Islet precursor cell (in vitro differentiated cells): ENCODE measurements at places on chromosomes 5 and 9.

DNA sequence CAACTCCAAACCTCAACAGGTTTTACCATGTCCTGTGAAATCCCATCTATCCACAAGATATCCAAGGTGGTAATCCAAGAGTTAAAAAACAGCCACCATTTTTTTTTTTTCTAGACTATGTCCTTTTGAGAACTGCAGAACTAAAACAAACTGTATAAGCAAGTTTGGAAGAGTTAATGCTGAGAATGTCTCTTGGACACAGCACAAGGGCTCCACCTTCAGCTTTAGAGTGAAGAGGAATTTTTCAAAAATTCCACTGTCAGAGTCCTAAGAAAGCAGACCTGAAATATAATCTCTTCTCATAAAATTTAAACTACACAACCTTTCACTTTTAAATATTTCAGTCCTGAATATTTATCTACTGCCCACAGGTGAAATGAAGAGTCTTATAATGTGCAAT lies 167.8 kb upstream of the CCNG1 start:
- DNase-seq, result no peak

DNA sequence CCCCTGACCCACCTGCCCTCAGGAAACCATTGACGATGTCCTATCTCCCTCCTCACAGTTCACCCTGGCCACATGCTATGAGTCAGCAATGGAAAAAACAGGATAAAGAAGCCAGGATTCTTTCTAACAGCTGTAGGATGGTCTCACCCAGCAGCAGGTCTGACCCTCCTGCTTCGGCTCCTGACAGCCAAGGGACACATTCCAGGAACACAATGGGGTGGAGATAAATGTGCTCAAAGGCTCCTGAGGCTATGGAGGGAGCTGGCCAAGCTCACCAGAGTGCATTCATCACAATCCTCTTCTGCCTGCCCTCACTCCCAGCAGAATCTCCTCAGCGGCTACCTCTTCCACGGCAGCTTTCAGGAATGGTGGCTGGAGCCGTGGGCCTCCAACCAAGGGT lies 170.3 kb downstream of the PJA2 start:
- peak; percentile 87 for DNase-seq

DNA sequence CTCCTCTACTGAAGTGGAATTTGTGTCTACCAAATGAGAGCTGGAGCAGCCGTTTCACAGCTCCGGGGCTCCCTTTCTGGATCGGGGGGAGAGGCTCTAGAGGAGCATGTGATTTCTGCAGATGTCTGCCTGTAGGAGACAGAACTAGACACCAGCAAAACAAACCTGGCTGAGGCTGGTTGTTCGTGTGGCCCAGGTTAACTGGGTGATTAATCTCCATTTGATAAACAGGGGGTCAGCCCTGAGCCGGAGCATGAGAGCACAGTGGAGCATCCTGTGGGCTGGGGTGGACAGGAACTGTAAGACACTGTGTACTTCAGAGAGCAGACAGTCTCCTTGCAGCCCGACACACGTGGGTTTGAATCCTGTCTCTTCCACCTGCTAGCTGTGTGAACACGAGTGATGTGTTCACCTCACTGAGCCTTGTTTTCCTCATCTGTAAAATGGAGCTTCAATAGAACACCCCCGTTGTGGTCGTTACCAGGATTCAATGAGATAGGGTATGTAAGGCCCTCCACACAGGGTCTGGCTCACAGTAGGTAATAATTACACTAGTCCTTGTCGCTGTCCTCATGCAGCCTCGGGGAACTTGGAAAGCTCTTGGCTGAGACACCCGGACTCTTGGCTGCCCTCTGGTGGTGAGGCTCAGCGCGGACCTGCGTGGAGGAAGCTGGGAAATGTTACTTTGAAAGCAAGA lies 12.9 kb downstream of the CXCL14 start:
- peak; percentile 90 for DNase-seq

- DNase-seq, result no peak
These were observed 614.2 kb upstream of the CLINT1 start for GRCh38 chr5:158473016-158473635.

DNA sequence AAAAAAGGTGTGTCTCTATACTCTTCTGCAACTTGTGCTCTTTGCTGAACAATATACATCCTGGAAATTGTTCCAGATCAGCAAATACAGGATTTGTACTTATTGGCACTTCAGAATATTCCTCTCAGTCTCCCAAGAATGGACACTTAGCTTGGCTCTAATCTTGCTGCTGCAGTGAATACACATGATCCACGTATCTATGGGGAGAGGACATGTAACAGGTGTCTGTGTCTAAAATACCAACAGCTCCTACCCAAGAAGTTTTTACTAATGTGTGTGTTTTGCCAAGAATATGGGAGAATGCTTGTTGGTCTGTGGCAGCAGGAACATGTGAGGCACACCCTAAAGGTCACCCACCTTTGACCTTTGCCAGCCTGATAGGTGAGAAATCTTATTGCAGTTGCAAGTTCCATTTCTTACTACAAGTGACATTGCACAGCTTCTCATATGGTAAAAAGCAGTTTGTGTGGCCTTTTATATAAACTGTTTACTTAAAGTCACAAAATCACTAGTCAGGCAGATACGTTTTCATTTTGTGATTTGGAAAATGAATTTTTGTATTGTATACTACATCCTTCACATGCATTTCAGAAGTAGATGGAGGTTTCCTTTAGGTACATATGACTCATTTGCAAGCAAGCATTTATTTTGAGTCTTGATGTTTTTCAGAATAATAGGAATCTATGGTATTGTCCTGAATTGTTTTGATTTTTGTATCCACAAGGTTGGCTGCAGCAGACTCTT lies 35.8 kb downstream of the PHF2 start:
- no peak for DNase-seq

DNA sequence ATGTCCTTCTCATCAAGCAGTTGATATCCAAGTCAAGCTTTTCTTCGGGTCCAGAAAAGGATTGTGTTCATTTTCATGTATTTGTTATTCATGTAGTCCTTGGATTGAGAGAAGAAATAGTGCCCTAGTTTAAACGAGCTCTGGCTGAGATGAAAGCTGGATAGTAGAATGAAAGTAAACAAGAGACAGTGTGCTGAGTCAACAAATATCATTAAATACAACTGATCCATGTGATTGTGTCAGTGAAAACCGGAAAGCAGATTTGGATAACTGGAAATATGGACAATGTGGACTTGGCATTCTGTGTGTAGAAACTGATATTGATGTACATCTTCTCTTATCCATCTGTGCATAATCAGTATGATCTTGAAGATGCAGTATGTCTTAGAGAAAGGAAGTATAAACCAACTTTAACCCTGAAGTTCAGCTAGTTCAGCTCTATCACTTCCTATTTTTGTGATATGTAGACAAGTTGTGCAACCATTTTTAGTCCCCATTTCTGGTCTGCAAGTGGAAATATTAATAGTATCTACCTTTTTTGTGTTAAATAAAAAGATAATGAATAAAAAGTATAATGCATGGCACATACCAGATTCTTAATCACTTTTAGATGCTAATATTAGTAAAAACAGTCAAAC lies 4.4 kb downstream of the MUSK start:
- DNase-seq, result no peak

DNA sequence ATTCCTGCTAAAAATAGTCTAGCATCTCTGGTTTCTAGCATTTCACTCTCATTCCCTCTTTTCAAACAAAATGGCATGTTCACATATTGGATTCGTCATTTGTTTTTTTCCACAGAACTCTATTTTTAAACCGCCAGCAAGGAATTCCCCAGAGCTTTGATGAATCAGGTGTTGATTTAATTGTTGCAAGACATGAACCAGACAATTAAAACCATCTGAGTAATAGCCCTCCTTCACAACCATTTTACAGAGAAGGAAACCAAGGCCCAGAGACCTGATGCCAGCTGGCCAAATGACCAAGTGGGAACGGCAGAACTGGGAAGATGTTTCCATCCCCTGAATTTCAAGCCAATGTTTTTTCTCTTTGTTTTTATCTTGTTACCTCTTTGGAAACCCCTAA lies 167.0 kb downstream of the CAAP1 start:
- no peak for DNase-seq

- peak; percentile 81 for DNase-seq
These were observed 46.3 kb downstream of the PTCD2 start for GRCh38 chr5:72366324-72366976.

DNA sequence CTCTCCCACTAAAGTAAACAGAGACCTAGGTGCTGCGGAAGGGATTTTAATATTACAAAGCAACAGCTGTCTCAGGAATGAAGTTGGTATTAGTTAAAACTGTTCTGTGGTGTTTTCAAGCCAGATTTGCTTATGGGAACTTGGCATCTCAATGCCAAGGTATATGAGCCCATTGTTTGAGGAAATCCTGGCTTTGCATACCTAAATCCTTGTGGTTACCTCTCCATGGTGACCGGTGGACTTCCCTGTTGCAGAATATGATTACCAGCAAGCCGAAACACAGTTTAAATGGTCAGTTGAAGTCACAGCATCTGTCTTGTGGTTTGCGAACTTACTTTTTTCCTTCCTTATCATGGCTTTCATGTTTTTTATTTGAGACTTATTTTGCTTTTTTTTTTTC lies 62.3 kb upstream of the TXNDC8 start:
- no peak for DNase-seq

GRCh38 chr5:9888501-9888901 lies 258.4 kb upstream of the TAS2R1 start:
- no peak for DNase-seq

DNA sequence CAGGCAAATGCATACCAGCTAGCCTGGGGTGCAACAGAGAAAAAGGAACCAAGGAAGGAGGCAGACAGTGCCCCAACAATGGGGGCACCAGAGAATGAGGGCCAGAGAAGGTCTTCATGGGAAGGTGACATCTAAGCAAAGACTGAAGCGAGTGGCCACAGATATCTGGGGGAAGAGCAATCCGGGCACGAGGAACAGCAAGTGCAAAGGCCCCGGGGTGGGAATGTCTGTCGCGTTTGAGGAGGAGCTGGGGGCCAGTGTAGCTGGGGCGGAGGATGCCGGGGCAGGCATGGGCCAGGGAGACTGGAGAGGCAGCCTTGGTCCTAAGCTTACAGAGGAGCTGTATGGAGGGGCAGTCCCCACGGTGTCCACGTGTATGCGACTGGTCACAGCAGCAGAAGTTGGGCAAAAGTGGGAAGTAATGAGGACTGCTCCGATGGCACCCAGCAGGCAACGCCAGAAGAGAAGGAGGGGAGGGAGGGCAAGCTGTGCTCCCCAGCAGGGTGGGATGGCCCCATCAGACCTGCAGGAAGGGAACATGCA lies 19.1 kb downstream of the EEIG1 start:
- no peak for DNase-seq

DNA sequence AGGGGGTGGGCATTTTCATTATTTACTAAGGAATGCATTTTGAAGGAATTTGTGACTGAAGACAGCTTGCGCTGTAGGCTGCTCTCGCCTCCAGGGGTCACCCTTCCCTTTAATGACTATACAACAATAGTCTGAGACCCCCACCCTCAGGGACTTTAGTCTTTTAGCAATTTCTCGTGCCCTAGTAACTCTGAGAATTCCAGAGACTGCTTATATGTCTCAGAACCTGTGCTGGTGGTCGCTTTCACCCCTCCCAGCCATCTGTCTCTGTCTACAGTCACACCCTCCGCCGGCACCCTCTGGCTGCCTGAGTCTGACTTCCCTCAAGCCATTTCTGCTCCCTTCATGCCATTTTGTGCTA lies 671.4 kb downstream of the NR2F1-AS1 start:
- DNase-seq, result peak; percentile 59

DNA sequence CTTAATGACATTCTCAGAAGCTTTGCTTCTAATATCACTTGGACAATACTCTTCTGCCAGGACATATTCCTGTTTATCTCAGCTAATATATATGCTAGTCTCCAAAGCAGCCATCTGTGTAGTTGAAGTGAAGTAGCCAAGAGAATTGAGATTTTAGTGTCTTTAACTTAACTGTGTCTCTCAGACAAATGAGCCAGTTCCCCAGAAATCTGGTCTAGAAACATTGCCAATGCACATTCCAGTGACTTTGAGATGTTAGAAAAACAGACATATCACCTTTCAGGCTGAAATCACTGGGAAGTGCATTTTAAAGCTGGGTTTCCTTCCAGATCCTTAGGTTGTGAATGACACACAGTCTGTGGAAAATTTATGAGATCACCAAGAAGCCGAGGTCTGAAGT lies 114.6 kb downstream of the MTX3 start:
- no peak for DNase-seq

DNA sequence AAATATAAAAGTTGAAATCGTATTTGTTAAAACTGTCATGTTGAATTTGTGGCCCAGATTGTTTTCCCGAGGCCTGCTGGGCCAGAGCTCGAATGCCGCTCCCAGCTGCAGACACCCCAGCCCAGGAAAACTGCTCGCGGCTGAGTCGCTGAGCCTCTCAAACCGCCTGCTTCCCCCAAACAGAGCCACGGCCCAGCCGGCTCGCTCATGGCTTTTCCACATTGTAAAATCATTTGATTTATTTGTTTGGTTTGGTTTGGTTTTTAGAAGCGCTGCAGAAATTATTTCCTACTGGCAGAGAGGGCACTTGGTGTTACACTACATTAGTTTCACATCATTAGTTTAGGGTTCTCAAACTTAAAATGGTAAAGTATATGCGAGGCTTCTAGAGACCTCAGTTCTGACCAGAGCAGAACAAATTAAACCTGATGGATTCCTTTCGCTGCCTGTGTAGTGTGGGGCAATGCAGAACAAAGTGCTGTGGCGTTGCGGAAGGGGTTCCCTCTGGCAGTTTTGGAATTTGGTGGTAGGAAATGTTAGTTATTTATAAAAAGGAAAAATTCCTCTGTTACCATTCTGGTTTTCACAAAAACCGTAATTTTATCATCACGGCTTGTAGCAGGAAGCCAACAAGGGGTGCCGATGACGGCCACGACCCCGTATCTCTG lies 156.5 kb upstream of the PITX1 start:
- DNase-seq, result peak; percentile 54

- no peak for DNase-seq
These were observed 124.8 kb downstream of the STK32A start for GRCh38 chr5:147359581-147359980.
